Stimulated activated CD4-positive, alpha-beta T cell treated with anti-CD3 and anti-CD28 coated beads, Interleukin-4, amount 100 ng/mL, for 1 hour (primary cell): ENCODE measurements at places on chromosomes 5 and 9.

DNA sequence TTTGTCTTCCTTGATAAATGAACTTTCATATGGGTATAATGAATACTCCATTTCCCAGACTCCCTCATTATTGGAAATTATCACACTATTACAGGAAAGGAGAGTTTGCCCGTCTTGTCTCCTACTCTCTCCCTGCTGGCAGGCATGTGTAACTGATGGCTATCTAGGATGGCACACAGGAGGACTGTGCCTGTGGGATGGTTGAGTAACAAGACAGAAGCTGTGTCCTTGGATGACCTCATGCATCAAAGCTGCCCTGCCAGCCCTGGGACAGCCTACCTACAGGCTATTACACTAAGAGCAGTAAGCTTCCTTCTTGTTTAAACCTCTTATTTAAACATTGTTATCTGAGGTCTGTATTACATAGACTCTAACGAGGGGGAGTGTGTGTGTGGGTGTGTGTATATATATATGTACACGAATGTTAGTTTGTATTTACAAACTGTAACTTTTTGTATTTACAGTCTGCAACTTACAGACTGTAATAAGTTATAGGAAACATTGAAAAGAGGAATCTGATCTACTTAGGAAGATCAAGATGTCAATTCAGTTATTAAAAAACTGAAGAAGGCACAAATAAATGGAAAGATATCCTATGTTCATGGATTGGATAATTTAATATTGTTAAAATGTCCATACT, 247.6 kb upstream of the ACO1 start:
- DNase-seq, result no peak

DNA sequence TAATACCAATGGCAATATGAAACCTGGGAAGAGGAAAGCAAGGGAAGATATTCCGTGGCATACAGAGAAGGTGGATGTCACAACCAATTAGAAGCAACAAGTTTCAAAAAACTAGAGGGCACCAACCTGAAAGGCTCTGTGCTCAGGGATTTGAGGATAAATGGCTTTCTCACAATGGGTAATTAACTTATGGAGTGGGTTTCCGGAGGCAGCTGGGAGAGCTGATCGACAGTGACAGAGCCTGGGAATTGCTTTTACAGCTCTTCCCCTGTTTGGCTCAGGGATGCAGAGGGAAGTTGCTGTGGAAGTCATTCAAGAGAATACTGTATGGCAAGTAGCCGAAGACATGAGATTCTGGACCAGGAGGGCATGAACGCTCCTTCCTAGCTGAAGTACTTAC, 237.0 kb downstream of the KIF4B start:
- DNase-seq, result no peak

- no peak for DNase-seq
Measured at GRCh38 chr5:14908172-14908571, 36.6 kb upstream of the ANKH start.

GRCh38 chr9:1050125-1050895, at the start of gene DMRT2:
Gene DMRT2, plus strand, starts transcription at chr9:1050357. Its CDS starts 1,257 bp downstream, at chr9:1051614.
- no peak for DNase-seq

DNA sequence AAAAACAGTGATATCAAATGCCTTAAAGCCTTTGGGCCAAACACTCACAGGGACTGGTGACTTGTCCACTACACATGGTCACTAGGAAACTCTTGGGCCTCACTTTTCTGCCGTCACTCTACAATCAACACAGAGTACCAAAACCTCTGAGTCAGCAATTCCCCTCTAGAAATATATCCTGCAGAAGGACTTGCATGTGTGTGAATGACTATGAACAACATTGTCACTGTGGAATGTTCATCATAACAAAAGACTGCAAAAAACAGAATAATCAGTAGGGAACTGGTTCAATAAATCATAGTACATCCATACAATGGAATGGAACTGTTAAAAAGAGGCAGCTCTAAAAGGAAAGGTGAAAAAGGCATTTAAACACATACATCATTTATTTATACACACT, 44.1 kb upstream of the SMU1 start:
- DNase-seq, result no peak

DNA sequence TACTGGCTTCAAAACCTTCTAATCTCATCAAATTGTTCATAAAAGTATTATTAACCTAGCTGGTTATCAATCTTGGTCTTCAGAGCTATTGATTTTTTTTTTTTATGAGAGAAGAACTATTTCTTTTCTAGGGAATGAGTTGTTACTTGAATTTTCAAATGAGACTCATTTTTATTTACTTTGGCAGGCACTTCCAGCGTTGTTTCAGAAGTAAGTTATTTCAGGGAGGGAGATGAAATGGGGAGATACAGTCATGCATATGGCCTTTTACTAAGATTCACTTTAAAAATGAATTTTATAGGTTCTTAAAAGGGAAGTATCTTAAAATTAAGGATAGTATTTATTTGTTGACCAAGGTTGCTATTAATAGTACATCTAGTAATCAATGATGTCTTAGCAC, 129.6 kb downstream of the IZUMO3 start:
- DNase-seq, result no peak
